Stimulated activated CD8-positive, alpha-beta memory T cell treated with anti-CD3 and anti-CD28 coated beads, Interleukin-7, amount 100 ng/mL, for 48 hours (primary cell): ENCODE measurements at places on chromosomes 1 and 21.

GRCh38 chr1:51941528-51941927, 49.0 kb downstream of the RAB3B start:
- no peak for DNase-seq

DNA sequence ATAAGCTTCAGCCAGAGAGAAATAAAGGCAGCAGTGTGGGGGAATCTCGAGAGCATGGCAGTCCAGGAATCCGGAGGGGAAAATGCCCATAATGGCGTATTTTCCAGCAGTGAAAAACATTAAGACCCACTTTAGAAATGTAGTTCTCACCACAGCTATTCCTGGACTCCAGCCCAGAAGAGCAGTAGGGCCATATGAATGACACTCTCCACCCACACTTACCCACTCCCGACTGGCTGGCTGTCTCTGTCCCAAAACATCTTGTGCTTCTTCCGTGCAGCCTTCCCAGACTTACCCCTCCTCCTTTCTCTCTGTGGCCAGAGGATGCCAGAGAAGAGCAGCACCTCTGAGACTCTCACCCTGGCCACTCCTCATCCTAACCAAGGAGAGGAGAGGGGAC, 56.4 kb downstream of the TRABD2B start:
- DNase-seq, result no peak

- no peak for DNase-seq
Measured at GRCh38 chr1:156676820-156677615, at the start of gene NES. Gene NES, minus strand, starts transcription at chr1:156677407. Its CDS starts 143 bp downstream, at chr1:156677264.

- no peak for DNase-seq
Measured at GRCh38 chr1:8752411-8752810, 65.0 kb downstream of the RERE start.

- no peak for DNase-seq
Measured at GRCh38 chr1:59012378-59012777, 228.5 kb upstream of the JUN start.

DNA sequence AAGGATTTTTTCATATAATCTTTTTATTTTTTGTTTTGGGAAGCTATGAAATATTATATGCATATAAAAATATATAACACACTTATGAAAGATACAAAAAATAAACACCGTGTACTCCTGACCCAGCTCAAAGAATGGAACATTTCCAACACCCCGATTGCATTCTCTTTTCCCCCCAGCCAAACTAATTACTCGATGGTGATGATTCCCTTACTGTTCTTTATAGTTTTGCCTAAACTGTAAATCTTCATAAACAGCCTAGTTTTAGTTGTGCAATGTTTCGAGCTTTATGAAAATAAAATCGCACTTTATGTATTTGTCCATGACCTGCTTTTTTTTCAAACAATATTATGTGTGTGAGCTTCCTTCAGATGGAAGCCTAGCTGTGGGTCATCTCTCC, 352.0 kb upstream of the KAZN start:
- DNase-seq, result no peak

- DNase-seq, result no peak
Measured at GRCh38 chr1:179169616-179170467, 59.6 kb downstream of the ABL2 start.

DNA sequence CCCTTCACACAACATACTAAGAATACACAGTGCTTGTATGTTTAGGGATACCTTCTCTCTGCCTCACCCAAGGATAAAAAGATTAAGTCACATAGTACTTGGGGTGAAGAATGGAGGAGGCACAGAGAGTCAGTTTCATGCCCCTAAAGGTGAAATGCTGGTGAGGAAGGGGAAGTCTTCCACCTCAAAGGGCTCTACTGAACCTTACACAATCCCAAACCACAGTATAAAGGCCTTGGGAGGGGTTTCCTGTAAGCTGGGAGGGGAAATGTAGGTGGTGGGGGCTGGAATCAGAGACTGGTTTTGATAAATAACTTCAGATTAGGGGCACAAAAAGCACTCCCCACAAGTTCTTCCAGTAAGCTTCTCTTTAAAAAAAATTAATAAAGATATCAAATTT, 3.5 kb downstream of the MINDY1 start:
- DNase-seq, result no peak
